ENCODE measurements at places on chromosomes 7 and 10.

DNA sequence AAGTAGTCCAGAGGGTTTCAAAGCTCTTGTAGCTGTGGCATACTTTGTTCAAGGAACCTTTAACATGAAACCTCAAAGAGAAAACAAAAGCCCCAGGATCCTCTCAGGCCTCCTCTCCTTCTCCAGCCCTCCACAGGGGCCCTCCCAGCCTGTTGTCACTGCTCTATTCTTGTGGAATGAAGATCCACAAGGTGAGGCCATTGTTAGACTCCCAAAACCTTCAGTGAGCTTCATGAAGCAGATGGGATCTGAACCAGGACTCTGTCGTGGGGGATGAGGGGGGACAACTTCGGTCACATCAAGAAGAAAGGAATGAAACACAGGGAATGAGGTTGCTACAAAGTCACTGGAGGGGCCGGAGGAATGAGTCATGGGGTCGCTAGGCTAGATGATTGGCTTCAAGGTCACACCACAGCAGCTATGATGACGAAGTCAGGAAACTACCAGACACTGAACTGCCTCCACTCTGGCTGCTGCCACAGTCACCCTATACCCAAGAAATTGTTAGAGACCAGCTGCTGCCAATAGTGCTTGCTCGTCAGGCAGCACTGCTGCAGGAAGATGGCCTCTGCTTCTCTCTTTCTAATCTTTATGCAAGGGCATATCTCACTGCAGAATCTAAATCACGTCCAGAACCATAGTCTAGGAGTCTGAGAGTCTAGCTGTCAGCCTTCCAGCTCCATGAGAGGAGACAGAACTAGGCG, 208.8 kb downstream of the HIBADH start:
- H3K36me3 ChIP-seq = no peaks in the 10 kb centered on the region
- peaks cover 31% of the 10 kb centered on the region for H3K27me3 ChIP-seq
- no peak overlapping the region for H3K4me3 ChIP-seq
- H3K4me1 ChIP-seq = no peaks in the 10 kb centered on the region

DNA sequence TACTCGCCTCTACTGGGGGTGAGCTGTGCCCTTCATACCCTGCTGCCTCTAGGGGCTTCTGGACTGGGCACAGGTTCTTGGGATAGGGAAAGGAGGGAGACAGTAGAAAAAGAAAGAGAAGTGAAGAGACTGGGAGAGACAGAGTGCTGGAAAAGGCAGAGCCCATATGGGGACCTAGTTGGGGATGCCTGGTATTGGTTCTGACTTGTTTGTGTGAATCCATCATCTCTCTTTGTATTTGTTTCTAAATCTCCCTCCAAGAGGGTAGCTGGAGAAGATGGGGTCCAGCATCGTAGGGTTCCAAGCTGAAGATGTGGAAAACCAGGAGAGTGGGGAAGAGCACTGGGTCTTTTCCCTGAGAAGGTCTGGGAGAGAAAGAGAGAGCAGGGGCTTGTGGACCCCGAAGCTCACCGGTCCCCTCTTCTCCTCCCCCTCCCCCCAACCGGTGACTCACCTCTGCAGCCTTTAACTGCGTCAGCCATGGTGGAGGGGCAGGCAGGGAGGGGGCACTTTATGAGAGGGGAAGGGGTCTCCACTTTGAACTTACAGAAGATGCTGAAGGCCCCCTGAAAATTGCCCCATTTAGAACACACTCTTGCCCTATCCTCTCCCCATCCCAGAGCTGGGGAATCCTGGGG, 3.2 kb upstream of the VGF start:
- no peak overlapping the region for H3K27ac ChIP-seq
- no peak for DNase-seq
- H3K27me3 ChIP-seq = peaks cover 84% of the 10 kb centered on the region
- peaks cover 4% of the 10 kb centered on the region for H3K36me3 ChIP-seq
- peaks cover 50% of the 10 kb centered on the region for H3K4me1 ChIP-seq
- peak overlapping the region; percentile 29 for H3K4me3 ChIP-seq

DNA sequence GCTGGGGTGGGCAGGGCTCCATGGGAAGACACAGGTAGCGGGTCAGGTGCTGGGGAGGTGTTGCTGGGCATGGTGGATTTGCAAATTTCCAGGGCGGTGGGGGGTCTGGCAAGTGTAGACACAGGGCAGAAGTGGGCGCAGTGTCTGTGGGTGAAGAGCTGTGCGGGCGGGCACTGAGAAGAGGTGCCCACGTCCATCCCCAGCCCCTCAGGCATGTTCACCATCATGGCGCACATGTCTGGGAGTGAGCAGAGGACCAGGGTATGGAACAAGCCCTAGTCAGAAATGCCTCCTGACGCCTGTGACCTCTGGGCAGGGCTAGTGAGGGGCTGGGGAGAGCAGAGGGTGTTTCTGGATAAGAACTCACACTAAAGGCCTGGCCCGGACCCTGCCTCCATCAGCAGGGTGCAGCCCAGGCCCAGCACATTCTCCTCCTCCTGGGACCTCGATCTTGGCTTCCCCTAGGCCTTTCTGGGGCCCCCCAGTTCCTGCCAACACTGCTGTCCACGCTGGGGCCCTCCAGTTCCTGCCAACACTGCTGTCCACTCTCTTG, 612.9 kb downstream of the PTPRN2 start:
- no peaks in the 10 kb centered on the region for H3K27me3 ChIP-seq
- no peaks in the 10 kb centered on the region for H3K36me3 ChIP-seq
- H3K4me3 ChIP-seq = no peak overlapping the region
- no peak overlapping the region for H3K27ac ChIP-seq

DNA sequence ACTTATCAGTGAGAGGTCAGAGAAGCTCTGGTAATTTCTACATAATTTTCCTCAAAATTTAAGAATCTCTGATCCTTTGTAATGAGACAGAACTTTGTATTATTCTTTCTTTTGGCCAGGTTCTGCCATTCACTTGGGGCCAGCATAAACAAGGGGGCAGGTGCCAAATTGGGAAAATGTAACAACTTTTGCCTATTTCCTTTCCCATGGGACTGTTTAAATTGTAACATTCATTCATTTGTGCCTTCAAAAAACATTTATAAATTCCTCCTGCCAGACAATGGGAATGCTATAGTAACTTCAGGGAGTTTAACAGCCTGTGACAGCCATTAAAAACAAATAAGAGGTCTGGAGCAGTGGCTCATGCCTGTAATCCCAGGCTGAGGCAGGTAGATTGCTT, 12.4 kb downstream of the DYNC1I1 start:
- no peaks in the 10 kb centered on the region for H3K4me1 ChIP-seq
- no peak overlapping the region for H3K27ac ChIP-seq

DNA sequence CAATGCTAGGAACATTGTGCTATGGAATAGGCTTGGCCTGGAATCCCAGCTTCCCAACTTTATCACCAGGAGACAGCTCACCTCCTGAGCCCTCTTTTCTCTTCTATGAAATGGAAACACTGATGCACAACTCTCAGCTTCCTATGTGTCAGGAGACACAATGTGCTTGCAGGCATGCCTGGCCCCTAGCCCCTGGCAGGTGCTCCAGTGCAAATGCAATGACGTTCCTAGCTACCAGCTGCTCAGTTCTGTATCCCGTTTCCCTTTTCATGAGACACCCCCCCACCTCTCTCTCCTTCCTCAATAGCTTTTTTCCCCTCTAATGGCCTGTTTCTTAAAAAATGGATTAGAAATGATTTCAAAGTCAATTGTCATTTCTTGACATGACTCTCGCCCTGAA, 30.7 kb downstream of the HABP2 start:
- no peaks in the 10 kb centered on the region for H3K4me1 ChIP-seq
- no peak overlapping the region for H3K4me3 ChIP-seq
- H3K27ac ChIP-seq = no peak overlapping the region
- DNase-seq = no peak
- no peaks in the 10 kb centered on the region for H3K36me3 ChIP-seq
- peaks cover 47% of the 10 kb centered on the region for H3K27me3 ChIP-seq

- H3K27ac ChIP-seq = no peak overlapping the region
- H3K4me1 ChIP-seq = peaks cover 7% of the 10 kb centered on the region
- no peaks in the 10 kb centered on the region for H3K36me3 ChIP-seq
- H3K4me3 ChIP-seq = no peak overlapping the region
- DNase-seq = no peak
- no peaks in the 10 kb centered on the region for H3K27me3 ChIP-seq
Measured at GRCh38 chr7:121302214-121302745, 26.5 kb upstream of the WNT16 start.

GRCh38 chr10:32240471-32240870, 106.5 kb downstream of the EPC1 start:
- no peak for DNase-seq
- H3K4me1 ChIP-seq = peaks cover 41% of the 10 kb centered on the region
- no peak overlapping the region for H3K4me3 ChIP-seq

All from MCF 10A (cell line).